ENCODE measurements at places on chromosomes 5 and 9.

- no peak for DNase-seq
These were observed 143.3 kb downstream of the CDC42SE2 start for GRCh38 chr5:131406975-131407638.

GRCh38 chr9:36922548-36922947 is 111.5 kb downstream of the PAX5 start:
- peak; percentile 56 for DNase-seq

DNA sequence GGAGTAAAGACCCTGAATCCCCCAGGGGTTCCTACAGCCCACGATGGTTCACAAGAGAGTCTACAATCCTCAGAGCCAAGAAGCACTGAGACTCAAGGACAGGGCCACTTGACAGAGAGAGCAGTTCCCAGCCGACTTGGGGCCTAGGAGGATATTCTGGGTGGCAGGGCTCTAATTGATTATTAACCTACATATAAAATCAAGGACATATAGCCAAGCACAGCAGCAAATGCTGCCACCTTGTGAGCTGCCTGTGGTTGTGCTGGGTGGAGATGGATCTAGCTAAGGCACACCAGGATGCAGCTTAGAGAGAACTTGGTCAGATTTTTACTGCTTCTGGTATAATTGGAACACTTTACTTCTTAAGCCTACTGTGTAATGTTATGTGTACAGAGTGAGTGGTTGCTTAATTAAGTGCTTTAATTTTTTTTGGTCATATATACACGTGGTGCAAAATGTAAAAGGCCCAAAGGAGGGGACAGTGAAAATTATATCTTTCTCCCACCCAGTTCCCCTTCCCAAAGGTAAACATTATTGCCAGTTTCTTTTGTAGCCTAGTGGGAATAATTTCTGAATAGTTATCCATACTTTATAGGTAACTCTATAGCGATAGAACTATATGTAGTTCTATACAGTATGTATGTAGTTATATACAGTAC is 78.8 kb downstream of the F2RL2 start:
- no peak for DNase-seq

- DNase-seq: no peak
These were observed 65.2 kb downstream of the LRRC70 start for GRCh38 chr5:62643556-62644451.

DNA sequence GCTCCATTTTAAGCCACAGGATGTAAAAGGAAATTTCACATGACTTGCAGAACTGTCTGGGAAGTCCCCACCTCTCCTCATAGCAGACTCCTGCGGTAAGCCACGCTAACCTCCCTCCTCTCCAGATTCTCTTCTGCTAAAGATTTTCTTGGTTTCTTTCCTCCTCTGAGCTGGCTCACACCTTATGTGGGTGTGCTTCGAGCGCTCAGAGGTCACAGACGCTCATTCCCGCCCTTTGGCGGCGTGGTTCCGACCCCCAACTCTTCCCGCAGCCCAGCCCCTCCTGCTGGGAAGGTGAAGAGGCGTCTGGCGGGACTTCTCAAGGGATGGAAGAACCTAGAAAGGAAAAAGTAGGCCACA is 32.9 kb upstream of the CDK20 start:
- DNase-seq: no peak

DNA sequence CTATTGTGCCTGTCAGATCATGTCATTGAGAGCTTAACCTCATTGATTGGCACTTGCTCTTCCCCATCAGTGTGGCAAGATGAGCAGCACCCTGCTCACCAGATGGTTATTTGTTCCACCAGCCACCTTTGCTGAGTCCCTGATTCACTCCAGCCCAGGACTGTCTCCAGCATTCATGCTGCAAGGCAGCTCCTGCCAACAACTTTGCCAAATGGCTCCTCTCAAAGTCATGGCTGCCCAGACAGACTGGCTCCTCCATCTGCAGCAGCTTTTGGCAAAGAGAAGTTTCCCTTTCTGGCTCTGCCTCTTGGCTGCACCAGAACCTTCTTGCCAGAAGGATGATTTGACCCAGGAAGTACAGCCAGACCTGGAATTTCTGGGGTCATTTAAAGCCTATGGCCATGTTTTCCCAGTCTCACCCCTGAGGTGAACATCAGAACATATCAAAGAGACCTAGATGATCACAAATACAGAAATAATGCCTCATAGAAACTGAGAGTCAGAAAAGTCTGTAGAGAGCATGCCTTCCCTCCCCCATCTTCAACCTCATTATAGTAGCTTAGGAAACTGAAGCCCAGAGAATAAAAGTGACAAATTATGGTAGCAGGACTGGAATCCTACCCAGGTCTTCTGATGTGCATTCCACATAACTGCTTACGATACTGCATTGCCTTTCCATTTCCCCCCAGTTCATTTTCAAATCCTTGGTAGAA is 10.4 kb downstream of the PPP2R2B start:
- no peak for DNase-seq

GRCh38 chr9:108275906-108276305 is 579.9 kb downstream of the ACTL7B start:
- DNase-seq: no peak
